ENCODE measurements at places on chromosomes 2 and 18.

DNA sequence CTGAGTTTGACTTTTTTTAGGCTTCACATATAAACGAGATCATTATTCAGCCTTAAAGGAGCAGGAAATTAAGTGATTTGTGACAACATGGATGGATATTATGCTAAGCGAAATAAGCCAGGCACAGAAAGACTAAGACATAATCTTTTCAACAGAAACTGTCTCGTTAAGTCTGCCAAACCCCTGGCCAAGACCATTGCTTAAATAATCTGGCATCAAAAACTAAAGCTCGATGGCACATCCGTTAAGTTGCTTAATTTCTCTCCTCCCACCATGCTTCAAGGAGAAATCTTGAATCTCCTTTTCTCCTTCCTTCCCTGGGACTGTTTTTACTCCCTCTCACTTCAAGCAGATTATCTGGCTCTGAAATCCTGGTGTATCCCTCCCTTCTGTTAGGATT lies 140.3 kb downstream of the GALNT14 start:
- no peak for DNase-seq

DNA sequence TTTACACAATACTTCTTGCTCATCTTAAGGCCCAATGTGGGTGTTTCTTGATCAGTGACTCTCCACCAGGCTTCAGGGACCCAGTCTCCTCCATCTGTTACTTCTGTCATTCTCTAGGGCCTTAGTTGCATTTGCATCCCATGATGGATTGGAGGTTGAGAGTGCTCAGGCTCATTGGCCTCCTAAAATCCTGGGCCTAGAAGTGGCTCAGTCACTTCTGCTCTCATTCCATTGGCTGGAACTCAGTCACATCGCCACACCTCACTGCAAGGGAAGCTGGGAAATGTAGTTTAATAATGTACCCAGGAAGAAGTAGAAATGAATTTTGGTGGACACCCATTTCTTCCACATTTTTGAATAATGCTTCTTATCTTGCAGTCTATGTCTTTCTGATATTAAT lies 223.5 kb downstream of the HRH4 start:
- DNase-seq = no peak

DNA sequence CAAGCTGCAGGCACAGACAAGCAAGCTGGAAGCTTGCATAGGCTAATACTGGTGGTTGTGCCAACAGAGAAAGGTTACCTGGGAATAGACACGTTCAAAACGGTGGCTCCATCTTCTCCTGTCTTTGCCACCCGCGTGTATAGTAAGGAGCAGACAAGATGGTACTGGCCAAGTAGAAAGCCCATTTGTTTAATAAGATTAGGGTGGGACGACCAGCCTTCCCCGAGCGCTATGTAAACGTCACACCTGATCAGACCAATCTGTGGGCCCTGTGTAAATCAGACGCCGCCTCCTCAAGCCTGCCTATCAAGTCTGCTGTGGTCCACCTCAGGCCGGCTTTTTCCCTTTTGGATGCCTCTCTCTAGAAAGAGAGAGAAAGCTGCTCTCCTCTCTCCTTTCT lies 189.2 kb downstream of the LAMA1 start:
- DNase-seq = no peak

GRCh38 chr2:71000780-71001591 lies 6.3 kb upstream of the TEX261 start:
- DNase-seq = peak; percentile 92

DNA sequence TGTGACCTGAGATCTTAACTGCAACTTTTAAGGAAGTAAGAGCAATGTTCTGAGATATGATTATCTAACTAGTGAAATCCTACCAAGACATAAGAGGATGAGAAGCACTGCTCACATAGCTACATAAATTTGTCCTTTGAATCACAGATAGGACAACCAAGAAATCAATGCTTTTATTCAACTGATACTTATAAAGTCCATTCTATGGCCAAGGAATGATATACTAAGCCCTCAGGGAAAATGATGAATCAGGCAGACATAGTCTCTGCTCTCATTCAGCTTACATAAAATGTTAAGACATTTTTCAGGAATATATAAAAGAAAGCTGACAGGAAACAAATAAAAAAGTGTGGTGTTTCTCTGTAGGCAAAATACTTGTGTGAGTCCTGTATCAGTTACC lies 39.1 kb downstream of the PGAP1 start:
- DNase-seq = no peak

GRCh38 chr2:236972491-236973342 lies 113.0 kb upstream of the COPS8 start:
- no peak for DNase-seq

- no peak for DNase-seq
Observed at GRCh38 chr2:237529452-237530402, 36.6 kb upstream of the PRLH start.

DNA sequence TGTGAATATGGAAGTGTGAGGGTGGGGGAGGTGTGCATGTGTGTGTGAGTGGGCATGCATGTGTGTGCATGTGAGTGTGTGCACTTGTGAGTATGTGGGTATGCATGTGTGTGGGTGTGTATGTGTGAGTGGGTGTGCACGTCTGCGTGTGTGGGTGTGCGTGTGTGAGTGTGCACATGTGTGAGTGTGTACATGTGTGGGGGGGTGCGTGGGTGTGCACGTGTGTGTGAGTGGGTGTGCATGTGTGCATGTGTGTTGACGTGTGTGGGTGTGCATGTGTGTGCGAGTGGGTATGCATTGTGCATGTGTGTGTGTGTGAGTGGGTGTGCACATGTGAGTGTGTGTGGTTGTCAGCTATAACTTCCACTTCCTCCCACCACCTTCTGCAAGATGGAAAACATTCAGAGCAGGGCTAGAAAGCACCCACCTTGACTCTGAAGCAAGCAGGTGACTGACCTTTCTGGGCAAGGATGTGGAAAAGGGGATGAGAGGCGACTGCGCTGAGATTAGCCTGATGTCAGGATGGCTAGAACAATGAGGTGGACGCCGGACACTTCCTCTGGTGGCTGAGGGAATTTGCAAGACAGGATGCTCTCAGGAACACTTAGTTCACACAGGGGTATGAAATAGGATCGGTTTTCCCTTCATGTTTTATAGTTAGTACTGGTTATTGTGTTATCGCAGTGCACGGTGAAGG lies 103.6 kb downstream of the ACKR3 start:
- no peak for DNase-seq

DNA sequence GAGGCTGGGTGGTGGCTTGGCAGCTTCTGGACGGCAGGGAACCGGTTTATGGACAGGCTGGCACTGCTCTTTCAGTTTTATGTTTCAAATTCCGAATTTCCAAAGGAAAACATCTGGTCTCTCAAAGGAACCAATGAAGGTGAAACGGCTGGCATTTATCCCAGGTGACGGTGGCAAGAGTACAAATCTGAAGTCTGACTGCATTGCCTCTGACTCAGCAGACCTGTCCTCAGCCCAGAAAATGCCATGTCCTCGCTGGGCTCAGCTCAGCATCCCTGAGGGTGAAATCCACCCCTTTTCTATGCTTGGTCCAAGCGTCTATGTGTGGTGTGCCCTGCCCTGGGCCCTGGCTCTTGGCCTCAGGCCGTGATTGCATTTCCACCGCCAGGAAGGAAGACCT lies 38.1 kb downstream of the NAPG start:
- peak; percentile 47 for DNase-seq

- no peak for DNase-seq
Observed at GRCh38 chr2:126244937-126245336, 411.0 kb upstream of the GYPC start.

- DNase-seq = peak; percentile 92
Observed at GRCh38 chr2:230225486-230225885, at the start of gene SP140. TSS of gene SP140 (plus strand) at chr2:230225736. CDS start at chr2:230225845, 109 bp downstream.

GRCh38 chr2:70922235-70923234 lies 13.2 kb upstream of the ATP6V1B1 start:
- DNase-seq = peak; percentile 58

GRCh38 chr2:237441605-237442274 lies 27.8 kb upstream of the COL6A3 start:
- DNase-seq = peak; percentile 72

GRCh38 chr2:208531361-208531760 lies 124.8 kb downstream of the PTH2R start:
- DNase-seq = no peak

- DNase-seq = no peak
Observed at GRCh38 chr2:5798084-5798483, 105.9 kb downstream of the SOX11 start.

- DNase-seq = no peak
Observed at GRCh38 chr2:26165403-26165802, 7.5 kb upstream of the GAREM2 start.

DNA sequence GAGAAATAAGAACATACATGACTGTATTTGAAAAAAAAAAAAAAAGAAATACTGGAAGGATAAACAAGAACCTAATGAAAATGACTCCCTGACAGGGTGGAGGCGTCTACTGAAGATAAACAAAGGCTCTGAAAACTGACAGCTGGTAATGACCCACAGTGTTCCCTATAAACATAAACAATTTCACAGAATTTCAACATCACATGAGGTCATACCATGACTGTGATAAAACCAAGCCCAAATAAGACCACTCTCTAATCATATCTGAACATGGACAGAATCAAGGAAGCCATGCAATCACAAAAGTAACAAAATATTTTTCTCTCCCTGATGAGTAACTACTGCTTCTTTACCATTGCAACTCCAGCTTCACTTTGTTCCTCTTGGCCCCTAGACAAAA lies 159.3 kb downstream of the FAM124B start:
- DNase-seq = no peak

DNA sequence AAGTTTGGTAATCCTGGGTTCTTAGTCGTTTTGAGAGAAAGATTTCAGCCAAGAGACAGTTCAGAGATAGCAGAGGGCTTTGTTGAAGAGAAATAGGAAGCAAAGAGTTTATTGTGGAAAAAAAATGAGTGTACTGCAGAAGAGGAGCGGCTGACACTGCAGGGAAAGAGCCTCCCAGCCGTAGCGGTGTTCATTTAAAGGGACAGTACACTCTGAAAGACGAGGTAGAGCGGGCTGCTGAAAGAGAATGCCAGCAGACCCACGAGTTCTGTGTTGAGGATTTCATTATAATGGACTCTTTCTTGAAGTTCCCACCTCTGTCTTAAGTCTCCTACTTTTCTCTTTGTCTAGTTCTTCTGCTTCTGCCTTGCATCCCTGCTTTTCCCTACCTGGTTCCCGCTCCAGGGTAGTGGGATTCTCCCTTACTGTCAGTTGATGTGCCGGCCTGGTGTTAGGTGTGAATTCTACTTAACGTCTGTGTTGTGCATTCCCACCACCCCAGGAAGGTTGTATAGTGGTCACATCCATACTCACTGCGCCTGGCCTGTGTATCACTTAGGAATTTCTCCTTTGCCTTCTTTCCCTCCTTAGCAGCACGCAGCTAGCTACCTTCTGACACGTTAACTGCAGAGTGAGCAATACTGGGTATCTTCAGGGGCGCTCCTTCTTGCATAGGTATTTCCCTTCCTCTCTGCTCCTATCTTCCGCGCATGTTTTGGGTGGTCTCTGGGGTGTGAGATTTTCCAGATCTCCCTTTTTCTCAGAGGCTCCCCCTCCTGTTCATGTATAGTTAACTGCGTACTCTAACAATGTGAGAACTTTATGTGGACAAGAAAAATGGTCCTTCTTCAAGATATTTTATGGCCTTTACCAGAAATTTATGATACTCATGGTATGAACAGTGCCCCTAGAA lies 164.5 kb downstream of the PTH2R start:
- no peak for DNase-seq

GRCh38 chr2:172600557-172601008 lies 44.7 kb downstream of the PDK1 start:
- no peak for DNase-seq

GRCh38 chr2:74985978-74986609 lies 27.7 kb downstream of the POLE4 start:
- DNase-seq = no peak

- DNase-seq = no peak
Observed at GRCh38 chr2:65329525-65329924, 101.9 kb downstream of the ACTR2 start.

DNA sequence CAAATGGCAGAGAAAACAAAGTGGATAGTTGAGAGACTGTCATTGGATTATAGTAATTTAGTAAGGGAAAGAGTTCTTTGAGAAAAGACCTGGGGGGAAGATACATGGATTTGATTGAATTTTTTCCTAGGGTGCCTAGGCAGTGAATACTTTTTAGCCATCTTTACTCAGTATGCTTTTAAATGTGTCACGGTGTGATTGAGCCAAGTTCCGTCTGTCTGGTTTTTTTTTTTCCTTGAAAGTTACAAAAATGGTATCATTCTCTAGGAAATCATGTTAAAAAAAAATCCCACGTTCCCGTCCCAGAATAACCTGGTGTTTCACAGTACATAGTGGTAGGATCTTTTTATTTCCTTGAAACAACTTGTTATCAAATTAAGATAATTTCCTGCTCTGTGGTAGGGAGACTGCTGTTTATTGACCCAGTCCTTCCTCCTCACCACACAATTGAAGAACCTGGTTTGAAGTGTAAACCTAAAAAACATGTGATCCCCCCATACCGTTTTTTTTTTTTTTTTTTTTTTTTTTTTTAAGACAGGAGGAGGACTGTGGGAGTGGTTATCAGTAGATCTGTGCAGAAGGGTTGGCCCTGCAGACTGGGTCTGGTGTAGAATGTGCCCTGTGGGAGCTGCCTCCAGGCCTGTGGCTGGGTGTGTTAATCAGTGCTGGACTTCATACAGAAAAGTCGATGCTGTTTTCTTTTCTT lies 55.1 kb downstream of the DGKD start:
- DNase-seq = no peak

- no peak for DNase-seq
Observed at GRCh38 chr2:44668336-44668735, 273.2 kb upstream of the SIX3 start.

DNA sequence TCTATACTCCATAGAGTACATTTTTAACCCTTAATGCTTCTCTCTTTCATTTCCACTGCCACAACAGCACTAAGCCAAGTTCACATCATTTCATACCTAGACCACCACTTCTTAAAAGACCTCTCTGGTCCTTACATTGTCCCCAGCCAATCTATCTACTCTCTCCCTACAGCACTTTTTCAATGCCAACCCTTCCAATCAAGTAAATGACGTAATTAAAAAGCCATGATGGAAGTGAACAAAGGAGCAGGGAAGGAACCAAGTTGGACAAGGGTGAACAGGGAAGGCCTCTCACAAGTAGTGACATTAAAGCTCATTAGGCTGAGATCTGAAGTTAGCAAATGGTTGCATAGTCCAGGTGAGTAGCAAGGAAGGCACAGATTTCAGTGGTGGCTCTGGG lies 195.1 kb upstream of the CCDC150 start:
- no peak for DNase-seq

DNA sequence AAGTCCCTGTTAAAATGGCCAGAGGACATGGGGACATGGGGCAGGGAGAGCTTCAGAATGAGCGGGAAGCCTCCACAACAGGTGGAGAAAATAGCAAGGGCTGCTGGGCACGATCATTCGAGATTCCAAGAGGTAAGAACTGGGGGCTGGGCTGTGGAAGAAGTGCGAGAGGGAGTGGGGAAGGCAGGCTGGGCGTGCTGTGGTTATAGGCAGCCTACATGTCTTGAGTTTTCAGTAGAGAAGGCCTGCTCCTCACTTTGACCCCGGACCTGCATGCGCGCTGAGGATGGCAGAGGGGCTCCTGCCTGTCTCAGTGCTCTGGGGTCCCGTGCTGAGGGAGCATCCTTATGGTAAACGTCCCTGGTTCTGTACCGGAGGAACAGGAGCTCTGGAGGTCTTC lies 115.5 kb downstream of the AGAP1 start:
- no peak for DNase-seq

GRCh38 chr2:43144263-43144662 lies 82.1 kb downstream of the ZFP36L2 start:
- DNase-seq = no peak

Measured in activated effector memory CD4-positive, alpha-beta T cell treated with anti-CD3 and anti-CD28 coated beads, Interleukin-2, amount 50 U/mL, for 16 hours (primary cell).